ENCODE measurements at places on chromosomes 5 and 9.

- DNase-seq, result no peak
Measured at GRCh38 chr5:33880319-33880718, 11.5 kb downstream of the ADAMTS12 start.

DNA sequence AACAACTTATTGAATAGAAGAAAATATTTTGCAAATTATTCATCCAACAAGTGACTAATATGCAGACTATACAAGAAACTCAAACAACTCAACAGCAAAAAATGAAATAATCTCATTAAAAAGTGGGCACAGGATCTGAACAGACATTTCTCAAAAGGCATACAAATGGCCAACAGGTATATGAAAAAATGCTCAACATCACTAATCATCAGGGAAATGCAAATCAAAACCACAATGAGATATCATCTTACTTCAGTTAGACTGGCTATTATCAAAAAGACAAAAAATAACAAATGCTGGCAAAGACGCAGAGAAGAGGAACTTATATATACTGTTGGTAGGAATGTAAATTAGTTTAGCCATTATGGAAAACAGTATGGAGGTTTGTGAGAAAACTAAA is 1.8 kb upstream of the AMACR start:
- no peak for DNase-seq

DNA sequence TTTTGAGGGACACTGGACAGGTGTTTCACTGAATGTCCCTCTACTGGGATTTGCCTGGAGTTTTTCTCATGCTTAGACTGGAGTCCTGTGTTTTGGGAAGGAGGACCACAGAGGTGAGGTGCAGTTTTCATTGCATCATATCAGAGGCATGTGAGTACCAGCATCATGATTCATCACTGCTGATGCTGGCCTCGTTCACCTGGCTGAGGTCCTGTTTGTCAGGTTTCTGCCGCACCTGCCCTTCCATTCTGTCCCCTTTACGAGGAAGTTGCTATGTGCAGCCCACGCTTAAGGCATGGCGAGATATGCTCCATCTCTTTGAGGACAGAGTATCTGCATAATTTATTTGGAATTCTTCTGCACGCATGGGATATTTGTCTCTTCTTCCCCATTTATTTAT is 162.1 kb downstream of the TENT4A start:
- no peak for DNase-seq

- DNase-seq, result no peak
Measured at GRCh38 chr5:150499437-150499956, 8.4 kb upstream of the NDST1 start.

GRCh38 chr5:2178071-2178477 is 295.3 kb upstream of the IRX4 start:
- DNase-seq, result no peak

- DNase-seq, result no peak
Measured at GRCh38 chr5:126358525-126358924, 64.7 kb upstream of the GRAMD2B start.

DNA sequence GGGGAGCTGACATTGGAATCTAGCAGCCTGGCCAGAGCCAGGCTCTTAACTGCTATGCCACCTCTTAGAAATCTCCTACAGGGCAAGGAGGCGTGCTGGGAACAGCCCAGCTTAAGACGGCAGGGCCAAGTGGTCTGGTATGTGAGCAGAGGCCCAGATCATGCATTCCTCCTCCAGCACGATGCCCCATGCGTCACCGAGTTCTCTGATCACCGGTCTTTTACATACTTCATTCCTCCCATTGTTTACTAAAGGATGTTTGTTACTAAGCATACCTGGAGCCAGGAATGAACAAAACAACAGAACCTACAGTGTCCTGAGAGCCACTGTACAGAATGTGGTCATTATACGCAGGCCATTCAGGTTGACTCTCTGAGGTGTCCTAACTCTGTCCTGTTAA is 73.8 kb downstream of the TRIO start:
- no peak for DNase-seq

- DNase-seq, result no peak
Measured at GRCh38 chr5:159550951-159551350, 220.7 kb upstream of the IL12B start.

DNA sequence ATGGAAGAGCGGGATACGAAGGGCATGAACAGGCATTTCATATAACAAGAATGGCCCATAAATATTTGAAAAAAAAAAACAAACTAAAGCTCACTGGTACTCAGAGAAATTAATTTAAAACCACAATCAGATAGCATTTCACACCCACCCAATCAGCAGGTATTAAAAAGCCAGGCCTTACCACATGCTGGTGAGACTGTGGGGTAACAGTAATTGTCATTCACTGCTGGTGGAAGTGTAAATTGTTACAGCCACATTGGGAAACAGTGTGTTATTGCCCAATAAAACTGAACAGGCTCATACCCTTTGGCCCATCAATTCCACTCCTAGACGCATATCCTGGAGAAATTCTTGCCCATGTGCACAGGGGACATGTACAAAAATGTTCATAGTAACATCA is 66.0 kb downstream of the PLAC8L1 start:
- no peak for DNase-seq

GRCh38 chr9:137645211-137645610 is 26.4 kb downstream of the EHMT1 start:
- no peak for DNase-seq

All from activated T-cell treated with anti-CD3 and anti-CD28 coated beads, Interleukin-2, amount 50 U/mL, for 48 hours (primary cell).